ENCODE measurements at places on chromosomes 16 and 17.

DNA sequence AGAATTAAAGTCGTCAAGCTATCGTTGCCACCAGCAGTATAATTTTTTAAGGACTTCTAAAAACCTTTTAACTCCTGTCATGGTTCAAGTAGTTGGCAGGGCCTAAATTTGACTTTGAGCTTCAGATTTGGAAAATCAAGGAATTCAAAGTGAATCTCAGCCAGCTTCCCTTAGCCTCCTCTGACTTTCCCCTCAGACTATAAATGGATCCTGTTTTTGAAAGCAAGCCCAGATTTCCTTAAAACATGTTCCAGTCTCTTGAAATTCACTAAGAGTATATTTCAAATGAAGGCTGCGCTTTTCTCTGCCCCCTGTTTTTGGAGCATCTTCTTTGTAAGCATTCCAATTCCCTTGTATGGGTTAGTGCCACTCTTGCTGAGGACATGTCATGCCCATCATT is 101.8 kb upstream of the CDH8 start:
- no peak for DNase-seq

DNA sequence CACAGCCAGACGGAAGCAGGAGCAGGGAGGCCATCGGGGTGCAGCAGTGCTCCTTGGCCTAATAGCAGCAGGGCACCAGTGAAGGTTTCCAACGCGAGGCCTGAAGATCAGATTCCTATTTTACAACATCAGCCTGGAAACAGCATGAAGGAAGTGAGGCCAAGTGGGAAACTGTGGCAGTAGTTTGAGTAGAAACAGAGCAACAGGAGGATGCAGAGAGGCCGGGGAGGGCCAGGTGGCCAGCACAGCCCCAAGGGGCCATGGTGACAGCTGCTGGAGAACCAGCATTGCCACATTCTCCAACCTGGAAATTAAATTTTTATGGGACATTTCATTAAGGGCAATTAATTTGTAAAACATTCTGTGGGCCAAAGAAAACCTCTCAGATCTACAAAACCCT is 3.4 kb upstream of the ANKRD11 start:
- DNase-seq = no peak

- no peak for DNase-seq
These were observed 14.0 kb downstream of the CA5A start for GRCh38 chr16:87922250-87922871.

GRCh38 chr17:77146882-77147281 is 6.1 kb downstream of the SEC14L1 start:
- DNase-seq = no peak

GRCh38 chr16:54792811-54793210 is 137.9 kb upstream of the IRX5 start:
- DNase-seq = no peak
